ENCODE measurements at places on chromosomes 6 and 20.

DNA sequence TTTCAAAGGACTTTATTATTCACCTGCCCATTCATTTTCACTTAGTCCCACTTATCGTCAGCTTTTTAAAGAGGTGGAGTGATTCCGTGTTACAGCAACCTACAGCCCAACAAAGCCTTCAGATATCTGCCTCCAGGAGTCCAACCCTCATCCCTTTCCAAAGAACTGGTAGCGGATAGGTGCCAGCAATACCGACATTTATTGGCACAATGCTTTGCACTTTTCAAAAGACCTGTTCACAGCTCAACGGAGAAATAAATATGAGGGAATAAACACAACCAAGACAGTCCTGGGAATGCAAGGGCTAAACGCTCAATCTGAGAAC lies 819 bp upstream of the MTRF1L start:
- DNase-seq: no peak

- no peak for DNase-seq
These were observed 48.2 kb downstream of the TSHZ2 start for GRCh38 chr20:53020376-53020775.

GRCh38 chr6:158879180-158879579 lies 60.0 kb upstream of the EZR start:
- no peak for DNase-seq

DNA sequence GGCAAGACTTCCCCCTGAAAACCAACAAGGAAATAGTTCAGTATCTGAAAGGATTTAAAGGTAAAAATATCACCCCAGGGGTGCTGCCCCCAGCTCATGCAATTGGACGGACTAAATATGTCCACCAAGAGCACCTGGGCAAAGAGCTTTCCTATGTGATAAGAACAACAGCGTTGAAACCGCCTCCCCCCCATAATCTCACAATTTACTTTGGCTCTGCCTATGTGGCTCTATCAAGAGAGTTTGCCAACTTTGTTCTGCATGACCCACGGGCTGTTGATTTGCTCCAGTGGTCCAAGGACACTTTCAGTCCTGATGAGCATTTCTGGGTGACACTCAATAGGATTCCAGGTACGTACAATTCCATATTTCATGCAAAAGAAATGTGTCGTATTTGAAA lies 35.8 kb downstream of the GCNT2 start:
- no peak for DNase-seq

DNA sequence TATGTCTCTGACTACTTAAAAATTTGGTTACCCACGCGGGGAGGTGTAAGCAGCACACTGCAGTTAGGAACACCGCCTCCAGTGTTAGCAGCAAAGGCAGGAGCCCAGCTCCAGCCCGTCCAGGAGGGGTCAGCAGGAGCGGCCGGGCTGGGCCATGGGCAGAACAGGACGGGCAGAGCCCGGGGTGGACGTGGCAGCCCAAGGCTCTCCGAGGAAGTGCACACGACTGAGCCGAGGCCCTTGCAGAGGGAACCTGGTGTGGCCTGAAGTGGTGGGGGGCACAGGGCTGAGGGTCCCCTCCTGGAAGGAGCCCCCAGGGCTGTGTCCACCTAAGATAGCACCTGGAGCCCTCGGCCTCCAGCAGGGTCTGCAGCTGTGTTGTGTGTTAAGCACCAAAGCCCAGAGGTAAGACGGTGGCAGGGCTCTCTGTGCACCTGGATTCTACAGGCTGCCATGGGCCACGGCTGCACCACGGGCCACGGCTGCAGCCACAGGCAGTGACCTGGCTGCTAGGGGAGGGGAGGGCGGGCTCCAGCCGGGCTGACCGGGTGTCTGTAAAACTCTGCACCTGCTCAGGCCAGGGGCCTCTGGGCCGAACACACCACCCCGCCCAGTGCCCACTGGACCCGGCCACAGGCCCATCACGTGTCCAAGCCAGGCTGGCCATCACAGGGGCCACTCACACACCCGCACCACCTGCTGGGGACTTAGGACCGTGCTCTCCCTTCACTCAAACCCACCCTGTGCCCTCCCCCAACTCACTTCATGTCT lies 6.6 kb downstream of the SLC2A4RG start:
- no peak for DNase-seq

DNA sequence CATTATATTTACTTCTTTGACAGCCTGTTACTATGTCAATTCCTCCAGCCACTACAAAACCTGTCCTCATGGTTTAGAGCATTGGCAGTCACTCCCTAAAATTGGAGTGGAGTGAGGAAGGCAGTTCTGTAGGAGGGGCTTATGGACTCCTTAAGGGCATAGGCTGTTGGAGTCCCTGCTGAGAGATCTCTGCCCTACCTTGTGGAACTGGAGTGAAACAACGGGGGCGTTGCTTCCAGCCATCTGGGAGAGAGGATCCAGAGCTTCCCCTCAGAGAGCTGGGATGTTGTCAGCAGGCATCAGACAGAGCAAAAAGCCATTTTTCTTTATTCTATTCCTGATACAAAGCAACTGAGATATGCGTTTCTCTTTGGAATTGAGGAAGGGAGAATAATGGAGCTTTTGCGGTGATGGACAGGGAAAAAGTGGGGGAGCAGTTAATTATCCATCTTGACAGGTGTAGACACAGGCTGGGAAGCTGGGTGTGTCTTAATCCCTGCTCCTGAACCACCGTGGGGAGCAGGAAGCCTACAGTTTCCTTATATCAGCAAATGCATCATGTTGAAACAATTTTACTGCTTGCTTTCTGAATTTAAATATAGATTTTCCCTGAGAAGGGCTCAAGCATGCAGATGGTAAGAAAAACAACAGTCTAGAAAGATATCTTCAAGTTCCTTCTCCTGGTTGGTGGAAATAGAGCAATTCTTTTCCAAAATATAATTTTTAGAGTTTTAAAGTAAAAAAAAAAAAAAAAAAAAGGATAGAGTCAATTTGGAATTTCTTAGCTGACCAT lies 402.5 kb downstream of the PLCB1 start:
- no peak for DNase-seq

- no peak for DNase-seq
These were observed 42.9 kb downstream of the HDGFL1 start for GRCh38 chr6:22612236-22612635.

DNA sequence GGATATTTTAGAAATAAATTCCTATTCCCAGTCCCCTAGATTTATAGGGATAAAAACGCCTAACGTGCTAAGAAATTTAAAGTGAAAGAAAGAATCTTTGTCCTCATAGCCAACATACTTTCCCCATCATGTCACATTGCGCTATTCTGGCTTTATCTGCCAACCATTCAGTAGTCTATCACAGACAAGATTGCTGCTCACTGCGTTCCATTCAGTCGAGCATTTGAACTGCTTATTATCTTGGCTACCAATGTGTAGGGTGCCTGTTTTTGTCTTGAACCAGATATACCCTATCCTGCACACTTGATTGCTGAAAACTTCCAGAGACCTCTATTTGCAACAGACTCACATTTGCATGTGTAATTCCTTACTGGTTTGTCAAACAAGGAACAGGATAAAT lies 751.5 kb downstream of the EPHA7 start:
- DNase-seq: no peak

GRCh38 chr6:33815854-33816253 lies 12.1 kb upstream of the MLN start:
- no peak for DNase-seq

DNA sequence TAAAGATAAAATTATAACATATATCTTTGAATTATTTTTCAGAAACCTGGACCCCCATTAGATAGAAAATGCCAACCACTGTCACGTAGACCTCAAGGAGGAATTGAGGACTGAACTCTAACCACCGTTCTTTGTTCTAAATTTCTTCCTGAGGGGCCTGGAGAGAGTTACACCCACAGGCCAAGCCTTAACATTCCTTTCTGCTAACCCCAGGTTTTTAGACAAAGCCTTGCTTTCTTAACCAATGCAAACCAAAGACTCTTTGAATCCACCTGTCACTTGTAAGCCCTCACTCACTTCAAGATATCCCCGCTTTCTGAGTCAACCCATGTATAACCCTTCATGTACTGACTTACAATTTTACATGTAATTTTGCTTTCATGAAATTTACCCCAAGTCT lies 41.0 kb downstream of the SNX14 start:
- DNase-seq: no peak

- DNase-seq: no peak
These were observed 71.9 kb downstream of the TBC1D7 start for GRCh38 chr6:13256266-13257001.

GRCh38 chr6:2967936-2968335 lies 3.4 kb downstream of the SERPINB6 start:
- DNase-seq: no peak

- DNase-seq: no peak
These were observed 5.1 kb downstream of the FARS2 start for GRCh38 chr6:5266423-5266822.

DNA sequence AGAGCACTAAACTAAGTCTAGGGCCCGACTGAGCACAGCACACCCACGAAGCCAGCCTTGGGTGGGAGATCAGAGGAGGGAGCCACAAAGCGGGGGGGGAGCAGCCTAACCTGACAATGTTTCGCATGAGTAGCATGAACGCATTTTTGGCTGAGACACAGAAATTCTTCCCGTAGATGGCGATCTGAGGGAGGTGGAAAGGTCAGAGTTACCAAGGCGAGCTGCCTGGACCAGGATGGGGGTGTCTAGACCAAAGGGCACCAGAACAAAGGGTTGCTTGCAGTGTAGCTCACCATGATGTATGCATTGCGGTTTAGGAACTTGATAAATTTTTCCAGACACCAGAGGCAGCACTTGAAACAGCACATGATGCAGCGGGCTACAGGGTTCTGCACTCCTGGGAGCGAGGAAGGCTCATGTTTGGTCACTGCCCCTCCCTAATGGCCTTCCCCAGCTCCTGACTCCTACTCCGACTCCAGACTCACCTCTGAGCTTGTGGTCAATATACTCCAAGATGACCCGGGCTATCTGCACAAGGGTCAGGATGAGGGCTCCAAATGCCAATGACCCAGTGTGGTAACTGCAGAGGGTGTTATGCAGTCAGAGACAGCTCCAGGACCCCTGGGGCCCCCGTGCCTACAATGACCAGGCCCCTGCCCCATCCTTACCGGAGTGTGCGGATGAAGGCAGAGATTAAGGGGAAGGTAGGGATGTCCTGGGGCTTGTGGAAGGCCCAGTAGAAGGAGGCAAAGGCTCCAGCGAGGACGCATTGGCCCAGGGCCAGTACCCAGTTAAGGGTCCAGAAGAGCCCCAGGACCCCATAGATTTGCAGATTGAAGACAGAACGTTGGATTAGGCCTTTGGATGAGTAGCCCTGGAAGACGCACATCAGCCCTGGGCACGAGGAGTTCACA lies 2.8 kb upstream of the NEU1 start:
- DNase-seq: no peak

- no peak for DNase-seq
These were observed 27.1 kb upstream of the FBXO9 start for GRCh38 chr6:53038141-53038540.

GRCh38 chr20:12649234-12649633 lies 359.5 kb upstream of the SPTLC3 start:
- no peak for DNase-seq

GRCh38 chr6:136779682-136780081 lies 12.6 kb downstream of the MAP3K5 start:
- DNase-seq: no peak

DNA sequence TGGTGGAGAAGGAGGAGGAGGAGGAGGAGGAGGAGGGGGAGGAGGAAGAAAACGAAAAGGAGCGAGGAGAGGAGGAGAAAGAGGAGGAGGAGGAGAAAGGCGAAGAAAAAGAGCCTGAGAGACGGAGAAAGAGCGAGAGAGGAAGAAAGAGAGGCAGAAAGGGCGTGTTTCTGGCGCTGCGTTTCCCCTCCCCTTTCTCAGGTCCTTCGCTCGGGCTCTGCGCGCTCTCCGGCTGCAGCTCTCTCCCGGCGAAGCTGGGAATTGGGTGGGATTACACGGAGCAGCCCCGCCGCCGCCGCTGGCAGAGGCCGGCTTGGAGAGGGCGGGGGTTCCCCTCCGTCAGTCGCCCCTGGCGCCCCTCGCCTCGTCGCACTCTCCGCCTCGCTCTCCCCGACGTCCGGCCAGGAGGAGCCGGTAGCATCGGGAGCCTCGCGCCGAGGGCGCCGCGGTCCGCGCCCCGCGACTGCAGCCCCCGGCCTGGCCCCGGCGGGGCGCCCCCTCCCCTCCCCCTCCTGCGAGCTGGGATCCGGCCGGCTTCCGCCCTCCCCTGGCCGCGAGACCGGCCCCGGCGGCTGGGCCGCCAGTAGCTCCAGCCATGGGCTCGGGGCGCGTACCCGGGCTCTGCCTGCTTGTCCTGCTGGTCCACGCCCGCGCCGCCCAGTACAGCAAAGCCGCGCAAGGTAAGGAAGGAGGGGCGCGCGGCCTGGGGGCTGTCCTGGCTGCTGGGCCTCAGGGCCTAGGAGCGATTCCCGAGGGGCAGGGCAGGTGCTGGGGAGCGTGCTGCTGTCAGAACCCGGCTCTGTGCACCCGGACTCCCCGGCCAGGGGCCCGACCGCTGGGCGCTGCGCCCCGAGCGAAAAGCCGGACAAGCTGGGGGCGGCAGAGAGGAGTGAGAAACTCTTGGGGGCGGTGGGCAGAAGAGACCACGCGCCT lies at the start of gene SCUBE3:
SCUBE3 (plus strand) TSS at position 133 of the 933 bp plus-strand sequence; CDS start at position 596, 463 bp downstream.
- DNase-seq: no peak

DNA sequence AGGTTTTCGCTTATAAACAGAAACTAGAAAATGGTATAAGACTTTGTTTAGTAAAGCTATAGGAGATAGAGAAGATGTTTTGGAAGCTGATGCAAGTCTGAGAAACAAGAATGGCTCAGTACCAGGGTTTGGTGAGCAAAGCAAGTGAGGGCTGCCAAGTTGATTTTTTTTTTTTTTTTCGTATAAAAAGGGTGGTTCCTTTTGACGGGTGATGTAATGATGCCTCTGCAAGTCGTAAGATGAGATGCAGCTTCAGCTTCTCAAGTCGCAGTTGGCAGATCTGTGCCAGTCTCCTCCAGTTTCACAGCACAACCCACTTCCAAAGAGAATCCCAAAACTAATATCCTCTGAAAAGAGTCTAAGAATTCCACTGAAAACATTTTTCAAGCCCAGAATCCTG lies 252.8 kb upstream of the CDH4 start:
- no peak for DNase-seq

GRCh38 chr6:72651967-72652956 lies 30.4 kb downstream of the KCNQ5 start:
- DNase-seq: no peak

- DNase-seq: no peak
These were observed 18.9 kb downstream of the WRNIP1 start for GRCh38 chr6:2784061-2784460.

DNA sequence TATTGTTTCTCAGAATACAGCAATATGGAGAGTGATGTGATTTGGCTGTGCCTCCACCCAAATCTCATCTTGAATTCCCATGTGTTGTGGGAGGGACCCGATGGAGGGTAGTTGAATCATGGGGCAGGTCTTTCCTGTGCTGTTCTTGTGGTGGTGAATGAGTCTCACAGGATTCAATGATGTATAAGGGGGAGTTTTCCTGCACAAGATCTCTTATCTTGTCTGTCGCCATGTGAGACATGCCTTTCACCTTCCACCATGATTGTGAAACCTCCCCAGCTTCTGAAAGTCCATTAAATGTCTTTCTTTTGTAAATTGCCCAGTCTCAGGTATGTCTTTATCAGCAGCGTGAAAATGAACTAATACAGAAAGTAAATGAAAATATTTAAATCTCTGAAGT lies 234.8 kb upstream of the TENT5A start:
- no peak for DNase-seq
